Stimulated activated CD4-positive, alpha-beta T cell treated with anti-CD3 and anti-CD28 coated beads, Interleukin-15, amount 100 ng/mL, for 1 hour (primary cell): ENCODE measurements at places on chromosomes 3 and 15.

- DNase-seq: no peak
These were observed 149.4 kb downstream of the IMPG2 start for GRCh38 chr3:101170806-101171558.

- DNase-seq: no peak
These were observed 16.9 kb upstream of the C15orf61 start for GRCh38 chr15:67504056-67504455.

- no peak for DNase-seq
These were observed 11.9 kb downstream of the KCNAB1 start for GRCh38 chr3:156132313-156132712.

DNA sequence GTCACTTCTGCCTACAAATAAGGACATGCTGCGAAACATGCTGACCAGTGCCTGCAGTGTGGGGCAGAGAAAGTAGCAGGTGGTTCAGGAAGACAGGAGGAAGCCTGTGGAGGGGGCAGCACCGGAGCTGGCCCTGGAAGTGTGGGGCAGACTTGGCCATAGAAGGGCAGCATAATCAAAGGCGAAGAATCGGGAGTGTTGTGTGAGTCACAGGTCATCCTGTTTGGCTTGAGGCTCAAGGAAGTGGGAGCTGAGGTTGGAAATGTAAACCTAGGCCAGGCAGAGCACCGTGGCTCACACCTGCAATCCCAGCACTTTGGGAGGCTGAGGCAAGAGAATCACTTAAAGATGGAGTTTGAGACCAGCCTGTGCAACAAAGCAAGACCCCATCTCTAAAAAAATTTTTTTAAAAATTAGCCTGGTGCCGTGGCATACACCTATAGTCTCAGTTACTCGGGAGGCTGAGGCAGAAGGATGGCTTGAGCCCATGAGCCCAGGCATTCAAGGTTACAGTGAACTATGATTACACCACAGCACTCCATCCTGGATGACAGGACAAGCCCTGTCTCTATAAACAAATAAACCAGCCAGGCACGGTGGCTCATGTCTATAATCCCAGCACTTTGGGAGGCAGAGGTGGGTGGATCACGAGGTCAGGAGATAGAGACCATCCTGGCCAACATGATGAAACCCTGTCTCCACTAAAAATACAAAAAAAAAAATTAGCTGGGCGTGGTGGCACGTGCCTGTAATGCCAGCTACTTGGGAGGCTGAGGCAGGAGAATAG lies 54.0 kb downstream of the FAM43A start:
- no peak for DNase-seq

DNA sequence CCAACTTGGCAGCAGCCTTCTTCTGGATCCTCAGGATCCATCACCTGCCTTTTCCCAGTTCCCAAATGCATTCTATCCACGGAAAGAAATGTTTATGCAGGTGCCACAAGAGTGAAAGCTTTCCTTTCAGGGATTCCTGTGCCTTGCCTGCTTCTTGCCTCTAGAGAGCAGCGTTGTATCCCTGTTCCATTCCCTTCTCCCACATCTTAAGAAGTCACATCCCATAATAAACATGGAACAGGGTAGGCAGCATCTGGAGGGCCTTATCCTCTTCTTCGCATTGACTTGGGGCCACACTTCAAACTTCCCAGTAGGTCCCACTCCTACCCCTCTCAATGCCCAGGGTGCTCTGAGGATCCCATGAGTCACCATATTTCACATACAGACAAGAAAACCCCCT lies 72.7 kb upstream of the DCLK3 start:
- no peak for DNase-seq

DNA sequence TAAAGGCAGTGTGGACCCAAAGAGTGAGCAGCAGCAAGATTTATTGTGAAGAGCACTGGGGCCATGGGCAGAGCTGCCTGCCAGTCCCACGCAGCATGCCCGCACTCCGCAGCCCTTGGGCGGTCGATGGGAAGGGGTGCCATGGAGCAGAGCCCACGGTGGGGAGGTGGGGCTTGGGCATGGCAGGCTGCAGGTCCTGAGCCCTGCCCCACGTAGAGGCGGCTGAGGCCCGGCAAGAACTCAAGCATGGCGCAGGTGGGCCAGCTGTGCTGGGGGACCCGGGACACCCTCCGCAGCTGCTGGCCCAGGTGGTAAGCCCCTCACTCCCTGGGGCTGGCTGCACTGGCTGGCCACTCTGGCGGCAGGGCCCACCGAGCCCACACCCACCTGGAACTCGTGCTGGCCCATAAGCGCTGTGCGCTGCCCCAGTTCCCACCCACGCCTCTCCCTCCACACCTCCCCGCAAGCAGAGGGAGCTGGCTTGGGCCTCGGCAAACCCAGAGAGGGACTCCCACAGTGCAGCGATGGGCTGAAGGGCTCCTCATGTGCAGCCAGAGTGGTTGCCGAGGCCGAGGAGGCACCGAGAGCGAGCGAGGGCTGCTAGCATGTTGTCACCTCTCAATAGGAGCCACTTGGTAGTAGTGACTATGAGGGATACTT lies 1218.8 kb upstream of the EPHA6 start:
- no peak for DNase-seq

GRCh38 chr3:149487598-149488197 lies 13.2 kb downstream of the TM4SF4 start:
- no peak for DNase-seq

DNA sequence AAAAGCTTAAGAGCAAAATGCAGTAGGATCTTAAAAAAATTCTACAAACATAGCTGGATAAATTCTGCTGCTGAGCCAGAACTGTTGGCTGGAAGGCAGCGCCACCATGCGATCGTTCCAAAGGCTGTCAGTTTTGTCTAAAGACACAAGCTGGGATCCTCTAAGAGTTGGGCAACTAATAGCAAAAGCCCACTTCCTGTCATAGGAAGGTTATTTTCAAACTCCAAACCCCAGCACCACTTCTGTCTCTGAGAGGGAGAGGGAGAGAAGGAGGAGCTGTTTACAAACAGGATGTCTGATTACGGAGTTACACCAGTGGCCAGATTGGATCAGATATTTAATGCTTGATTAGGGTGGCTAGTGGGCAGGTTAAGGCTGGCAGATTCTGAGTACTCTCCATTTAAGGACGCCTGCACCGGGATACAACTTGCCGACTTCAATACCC lies 44.0 kb downstream of the EIF4E3 start:
- peak; percentile 7 for DNase-seq

DNA sequence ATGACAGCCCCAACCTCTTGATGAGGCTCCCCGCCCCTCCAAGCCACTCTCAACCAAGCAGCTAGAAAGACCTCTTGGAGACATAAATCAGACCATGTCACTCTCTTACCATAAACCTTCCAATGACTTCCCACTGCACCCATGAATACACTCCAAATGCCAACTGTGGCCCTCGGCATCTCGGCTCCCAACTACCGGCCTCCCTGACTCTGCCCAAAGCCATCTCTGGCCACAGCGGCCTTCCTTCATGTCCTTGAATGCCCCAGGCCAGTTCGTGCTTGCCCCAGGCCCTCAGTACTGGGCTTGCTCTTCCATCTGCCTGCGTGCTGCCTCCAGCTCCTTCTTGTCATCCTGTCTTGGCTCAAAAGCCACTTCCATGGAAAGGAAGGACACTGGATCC lies 32.0 kb downstream of the HCN4 start:
- no peak for DNase-seq

- no peak for DNase-seq
These were observed 12.3 kb upstream of the KPNA4 start for GRCh38 chr3:160577556-160578195.

GRCh38 chr3:143483214-143483613 lies 363.6 kb downstream of the CHST2 start:
- no peak for DNase-seq

GRCh38 chr3:59338934-59339333 lies 289.1 kb upstream of the CFAP20DC start:
- DNase-seq: no peak

- DNase-seq: no peak
These were observed 4.5 kb downstream of the NR1I2 start for GRCh38 chr3:119786409-119786808.

DNA sequence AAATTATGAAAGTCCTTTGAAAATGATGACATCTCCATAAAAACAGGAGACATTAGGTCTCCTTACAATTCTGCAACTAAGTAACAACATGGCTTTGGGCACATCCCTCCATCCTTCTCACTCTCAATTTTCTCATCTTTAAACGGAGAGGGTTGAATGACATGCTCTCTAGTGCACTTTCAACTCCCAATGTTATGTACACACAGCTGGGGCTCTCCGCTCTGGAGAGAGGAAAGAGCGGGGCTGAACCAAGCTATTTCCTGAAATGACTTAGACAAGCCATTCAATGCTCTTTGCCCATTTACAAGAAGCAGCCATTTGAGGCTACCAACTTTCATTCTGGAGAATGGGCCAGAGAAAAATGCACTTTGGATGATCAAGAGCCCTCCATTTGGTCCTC lies 144.2 kb upstream of the BNIP2 start:
- no peak for DNase-seq

DNA sequence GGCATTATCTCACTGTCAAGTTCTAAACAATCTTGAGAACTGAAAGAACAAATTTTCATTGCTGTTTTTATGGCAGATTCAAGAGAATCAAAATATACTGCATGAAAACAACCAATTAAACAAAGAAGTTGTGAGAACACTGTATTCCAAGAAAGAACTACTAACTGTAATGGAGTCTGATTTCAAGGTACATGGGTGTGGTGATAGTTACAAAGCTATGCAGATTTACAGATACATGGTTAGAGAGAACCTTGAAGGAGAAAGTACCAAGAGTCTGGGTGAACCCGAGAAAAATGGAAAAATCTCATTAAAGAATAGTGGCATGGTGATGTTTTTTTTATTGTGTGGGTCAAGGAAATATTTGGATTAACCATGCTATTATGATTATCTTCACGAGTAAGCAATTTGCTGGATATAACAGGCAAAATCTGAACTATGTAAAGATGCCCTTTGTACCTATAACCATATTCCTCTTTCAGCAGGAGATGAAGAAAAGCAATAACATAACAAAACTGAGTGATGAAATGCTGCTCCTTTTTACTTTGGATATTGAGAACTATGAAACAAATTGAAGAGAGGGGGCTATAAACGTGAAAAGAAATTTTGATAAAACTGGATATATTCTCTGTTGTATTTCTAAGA lies 100.4 kb downstream of the PLSCR2 start:
- DNase-seq: no peak
